ENCODE measurements at places on chromosomes 5 and 9. TPM values are rescaled to one million over a fixed set of nuclear protein-coding genes. Genes with fewer than 3 reads are reported as not detected.

MAN1B1 gene
- total RNA-seq: 63.2 TPM

CFAP90 gene
- 3.6 TPM for total RNA-seq

PRLR gene
- total RNA-seq: 6.3 TPM

GFI1B gene
- total RNA-seq: 0.28 TPM

PCDHA9 gene
- total RNA-seq: 0.85 TPM

PCA3 gene
- not detected for total RNA-seq

DNA sequence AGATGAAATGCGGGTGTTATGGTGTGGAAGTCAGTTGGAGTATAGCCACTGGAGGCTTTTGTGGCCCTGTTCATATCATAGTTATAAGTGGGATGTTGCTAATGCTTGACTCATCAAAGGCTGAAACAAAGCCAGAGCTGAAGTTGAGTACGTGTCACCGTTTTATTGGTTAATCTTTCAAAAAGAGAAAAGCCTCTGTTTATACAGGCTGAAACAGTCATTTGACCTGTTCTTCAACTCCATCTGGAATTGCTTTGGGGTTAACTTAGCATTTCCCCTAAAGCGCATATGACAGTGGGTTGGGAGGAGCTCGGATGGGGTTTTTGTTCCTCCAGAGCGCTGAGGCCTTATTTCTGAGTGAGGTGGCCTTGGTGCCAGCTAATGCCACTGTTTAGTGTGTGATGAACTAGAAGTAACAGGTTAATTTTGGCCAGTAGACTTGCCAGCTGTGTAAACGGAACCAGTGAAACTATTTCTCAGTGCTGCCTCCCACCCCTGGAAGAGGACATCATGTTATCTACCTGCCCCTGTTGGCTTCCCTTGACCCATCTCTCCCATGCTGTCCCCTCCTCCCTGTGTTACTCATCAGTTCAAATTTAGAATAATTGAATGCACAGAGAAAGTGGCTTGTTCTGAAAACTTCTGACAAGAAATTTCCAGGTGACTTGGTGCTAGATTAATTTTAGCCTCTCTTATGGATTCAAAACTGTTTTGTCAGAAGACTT lies 34.2 kb downstream of the MTAP start:
- no peak overlapping the region for H3K27ac ChIP-seq
- no peaks in the 10 kb centered on the region for H3K4me1 ChIP-seq
- no peak for DNase-seq
- H3K36me3 ChIP-seq: peaks cover 19% of the 10 kb centered on the region
- H3K27me3 ChIP-seq: no peaks in the 10 kb centered on the region

GRCh38 chr9:90441814-90442213 lies 200.8 kb downstream of the DIRAS2 start:
- DNase-seq: no peak
- no peak overlapping the region for H3K27ac ChIP-seq
- no peaks in the 10 kb centered on the region for H3K36me3 ChIP-seq
- no peak overlapping the region for H3K4me3 ChIP-seq

- no peaks in the 10 kb centered on the region for H3K4me1 ChIP-seq
- no peak overlapping the region for H3K4me3 ChIP-seq
- H3K27me3 ChIP-seq: no peaks in the 10 kb centered on the region
- H3K36me3 ChIP-seq: no peaks in the 10 kb centered on the region
- DNase-seq: no peak
- H3K27ac ChIP-seq: no peak overlapping the region
Observed at GRCh38 chr5:2282893-2283292, 400.2 kb upstream of the IRX4 start.

- H3K27ac ChIP-seq: no peak overlapping the region
- H3K4me1 ChIP-seq: peaks cover 3% of the 10 kb centered on the region
- peaks cover 2% of the 10 kb centered on the region for H3K27me3 ChIP-seq
- H3K4me3 ChIP-seq: no peak overlapping the region
Observed at GRCh38 chr5:175655411-175655810, 2.5 kb upstream of the HRH2 start.

GRCh38 chr5:133534566-133534965 lies 77.8 kb downstream of the FSTL4 start:
- no peaks in the 10 kb centered on the region for H3K4me1 ChIP-seq
- no peaks in the 10 kb centered on the region for H3K36me3 ChIP-seq
- H3K27ac ChIP-seq: no peak overlapping the region
- no peak for DNase-seq

- peak overlapping the region; percentile 65 for H3K27ac ChIP-seq
- DNase-seq: peak; percentile 69
- no peak overlapping the region for H3K4me3 ChIP-seq
- H3K4me1 ChIP-seq: peaks cover 7% of the 10 kb centered on the region
Observed at GRCh38 chr5:170287532-170287931, 10.0 kb downstream of the LCP2 start.

DNA sequence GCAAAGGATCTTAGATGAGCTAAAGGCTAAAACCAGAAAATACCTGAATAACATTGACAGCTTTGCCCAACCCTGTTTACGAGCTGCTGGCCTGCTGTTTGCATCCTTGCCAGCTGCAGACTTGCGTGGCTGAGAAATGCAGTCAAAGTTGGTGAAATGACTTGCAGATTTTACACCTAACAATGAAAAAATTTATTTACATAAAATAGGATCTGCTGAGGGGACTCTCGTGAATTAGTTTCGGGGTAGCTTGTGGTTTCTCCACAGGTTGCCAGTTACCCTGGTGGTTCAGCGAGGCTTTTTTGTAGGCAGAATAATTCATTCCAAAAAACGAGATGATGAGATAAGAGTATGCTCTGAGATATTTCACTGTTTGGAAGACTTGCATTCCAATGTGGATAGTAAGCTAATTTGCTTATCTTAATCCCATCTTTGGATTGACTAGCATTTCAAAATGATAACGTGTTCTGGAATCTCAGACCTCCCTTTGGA lies 65.7 kb upstream of the FANCC start:
- DNase-seq: no peak
- H3K27me3 ChIP-seq: no peaks in the 10 kb centered on the region
- no peaks in the 10 kb centered on the region for H3K4me1 ChIP-seq
- no peaks in the 10 kb centered on the region for H3K36me3 ChIP-seq
- no peak overlapping the region for H3K4me3 ChIP-seq
- no peak overlapping the region for H3K27ac ChIP-seq

DNA sequence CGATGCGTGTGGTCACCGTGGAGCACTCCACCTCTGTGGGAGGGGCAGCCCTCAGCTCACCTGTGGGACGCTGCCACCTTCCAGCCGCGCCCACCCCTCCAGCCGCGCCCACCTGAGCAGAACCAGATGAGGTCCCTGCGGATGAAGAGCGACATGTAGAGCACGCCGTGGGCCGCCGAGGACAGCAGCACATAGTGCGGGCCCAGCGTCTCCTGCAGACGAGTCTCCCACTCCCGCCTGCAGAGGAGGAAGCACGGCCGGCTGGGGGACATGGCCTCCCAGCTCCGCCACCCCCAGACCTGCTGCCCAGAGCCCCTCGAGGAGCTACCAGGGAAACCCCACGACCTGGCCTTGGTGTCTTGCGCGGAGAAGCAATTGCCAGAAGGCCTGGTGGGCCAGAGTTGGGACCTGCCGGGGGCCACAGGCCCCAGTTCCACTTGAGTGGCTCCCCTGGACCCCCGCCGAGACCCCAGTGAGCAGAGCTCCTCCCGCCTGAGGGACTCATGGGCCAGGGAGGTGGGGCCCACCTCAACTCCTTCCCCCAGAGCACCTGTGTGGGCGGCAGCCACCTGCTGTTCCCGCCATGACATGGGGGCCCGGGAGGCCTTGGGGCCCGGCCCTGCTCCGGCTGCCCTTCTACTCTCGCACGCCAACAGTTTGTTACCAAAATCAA lies 6.5 kb downstream of the INPP5E start:
- no peak overlapping the region for H3K4me3 ChIP-seq
- H3K4me1 ChIP-seq: no peaks in the 10 kb centered on the region
- no peaks in the 10 kb centered on the region for H3K27me3 ChIP-seq
- H3K36me3 ChIP-seq: peaks cover 7% of the 10 kb centered on the region
- no peak for DNase-seq
- no peak overlapping the region for H3K27ac ChIP-seq

- no peak overlapping the region for H3K4me3 ChIP-seq
- no peak overlapping the region for H3K27ac ChIP-seq
- no peaks in the 10 kb centered on the region for H3K4me1 ChIP-seq
- DNase-seq: no peak
- H3K27me3 ChIP-seq: no peaks in the 10 kb centered on the region
- no peaks in the 10 kb centered on the region for H3K36me3 ChIP-seq
Observed at GRCh38 chr5:169870211-169870610, 110.1 kb downstream of the INSYN2B start.
